Activated CD4-positive, alpha-beta memory T cell treated with anti-CD3 and anti-CD28 coated beads, Interleukin-2, amount 10 ng/mL, durations not matched to agents 7 days and 5 days (primary cell): ENCODE measurements at places on chromosomes 11 and 22. TPM values are rescaled to one million over a fixed set of nuclear protein-coding genes. Genes with fewer than 3 reads are reported as not detected.

DNA sequence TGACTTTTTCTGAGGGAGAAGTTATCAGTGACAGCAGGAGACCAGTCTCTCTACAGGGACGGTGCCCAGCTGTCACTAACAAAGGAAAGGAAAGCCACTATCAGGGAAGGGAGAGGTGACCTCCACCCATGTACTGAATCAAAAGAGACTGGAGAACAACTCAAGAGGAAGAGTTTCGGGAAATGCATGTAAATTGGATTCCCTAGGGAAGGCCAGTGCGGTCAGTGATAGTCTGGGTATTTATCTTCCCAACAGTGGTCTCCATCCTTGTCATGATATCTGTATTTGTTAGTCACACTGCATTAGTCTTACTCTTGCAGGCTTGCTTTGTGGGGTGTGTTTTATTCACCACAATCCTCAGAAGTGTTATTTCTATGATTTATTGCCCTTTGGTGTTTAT lies 193.4 kb upstream of the KIRREL3 start:
- H3K4me3 ChIP-seq, result no peak overlapping the region
- no peak overlapping the region for H3K27ac ChIP-seq
- no peaks in the 10 kb centered on the region for H3K27me3 ChIP-seq
- no peaks in the 10 kb centered on the region for H3K4me1 ChIP-seq
- H3K36me3 ChIP-seq, result no peaks in the 10 kb centered on the region

GRCh38 chr22:47105085-47105484 lies 342.6 kb downstream of the TBC1D22A start:
- no peaks in the 10 kb centered on the region for H3K27me3 ChIP-seq
- H3K36me3 ChIP-seq, result peaks cover 4% of the 10 kb centered on the region
- no peak overlapping the region for H3K27ac ChIP-seq

- H3K4me1 ChIP-seq, result no peaks in the 10 kb centered on the region
- no peaks in the 10 kb centered on the region for H3K36me3 ChIP-seq
- no peaks in the 10 kb centered on the region for H3K27me3 ChIP-seq
Measured at GRCh38 chr22:27460591-27461347, 340.8 kb downstream of the MN1 start.

DNA sequence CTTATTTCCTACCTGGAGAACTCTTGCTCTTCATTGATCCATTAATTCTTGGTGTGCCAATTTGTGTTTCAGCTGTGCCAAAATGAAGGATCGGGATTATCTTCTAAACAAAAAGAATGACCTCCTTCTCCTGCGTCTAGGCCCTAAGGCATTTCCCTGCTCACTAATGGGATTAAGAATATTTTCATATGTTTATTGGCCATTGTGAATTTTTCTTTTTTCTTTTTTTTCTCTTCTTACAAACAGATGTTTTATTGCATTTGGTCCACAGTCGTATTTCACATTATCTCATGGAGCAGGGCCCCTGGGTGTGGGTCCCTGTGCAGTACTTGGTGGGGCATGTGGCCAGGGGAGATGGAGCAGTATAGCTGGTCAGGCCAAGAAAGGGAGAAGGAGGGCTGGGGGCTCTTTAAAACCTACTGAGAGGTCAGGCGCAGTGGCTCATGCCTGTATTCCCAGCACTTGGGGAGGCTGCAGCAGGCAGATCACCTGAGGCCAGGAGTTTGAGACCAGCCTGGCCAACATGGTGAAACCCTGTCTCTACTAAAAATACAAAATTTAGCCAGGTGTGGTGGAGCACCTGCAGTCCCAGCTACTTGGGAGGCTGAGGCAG lies 35.3 kb upstream of the HORMAD2 start:
- H3K27ac ChIP-seq, result no peak overlapping the region
- no peaks in the 10 kb centered on the region for H3K36me3 ChIP-seq
- no peak for DNase-seq
- no peak overlapping the region for H3K4me3 ChIP-seq
- H3K27me3 ChIP-seq, result peaks cover 7% of the 10 kb centered on the region
- peaks cover 9% of the 10 kb centered on the region for H3K4me1 ChIP-seq

DNA sequence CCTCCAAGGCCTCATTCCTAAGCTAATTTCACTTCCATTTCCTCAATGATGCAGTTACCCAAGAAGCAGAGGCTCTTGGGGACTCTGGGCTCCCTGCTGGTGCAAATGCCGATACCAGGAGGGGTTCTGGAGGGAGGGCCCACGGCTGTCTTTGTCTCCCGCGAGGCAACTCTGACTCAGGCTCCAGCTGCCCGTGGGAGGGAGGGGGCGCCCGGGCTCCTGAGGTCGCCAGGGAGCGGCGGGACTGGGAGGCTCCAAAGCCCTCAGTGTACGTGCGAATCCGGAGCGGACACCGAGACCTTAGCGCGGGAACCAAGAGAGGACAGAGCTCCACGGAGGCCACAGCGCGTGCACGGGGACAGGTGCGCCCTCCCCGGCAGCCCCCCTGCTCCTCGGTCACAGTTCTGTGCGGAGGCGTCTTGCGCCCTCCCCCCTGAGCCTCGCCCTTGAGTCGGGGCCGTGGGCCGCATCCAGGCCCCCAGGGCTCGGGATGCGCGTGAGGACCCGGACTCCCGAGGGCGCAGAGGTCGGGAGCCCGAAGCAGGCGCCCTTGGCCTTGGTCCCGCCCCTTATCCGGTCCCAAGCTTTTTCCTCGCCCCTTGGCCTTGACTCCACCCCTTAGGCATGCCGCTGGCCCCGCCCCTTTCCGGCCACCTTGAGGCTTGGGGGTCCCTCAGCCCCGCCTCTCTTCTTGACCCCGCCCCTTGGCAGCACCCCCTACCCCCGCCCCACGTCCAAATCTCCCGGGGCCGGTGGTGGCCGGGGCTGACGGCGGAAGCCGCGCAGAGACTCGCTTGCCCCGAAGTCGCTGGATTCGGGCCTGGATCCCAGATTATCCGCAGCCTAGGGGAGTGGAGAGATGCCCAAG lies 4.7 kb upstream of the SHISA8 start:
- H3K4me1 ChIP-seq, result peaks cover 16% of the 10 kb centered on the region
- no peak overlapping the region for H3K4me3 ChIP-seq
- DNase-seq, result peak; percentile 44
- H3K27me3 ChIP-seq, result peaks cover 33% of the 10 kb centered on the region

Gene WBP2NL
- total RNA-seq, result 2.0 TPM

Gene DEPDC7
- 1.1 TPM for total RNA-seq

Gene CECR2
- 0.05 TPM for total RNA-seq

Gene USP2
- 0.48 TPM for total RNA-seq
